NCI-H1417 treated with DMSO at 0.1 percent for 48 hours (cell line): ENCODE measurements at places on chromosomes 1 and 21.

DNA sequence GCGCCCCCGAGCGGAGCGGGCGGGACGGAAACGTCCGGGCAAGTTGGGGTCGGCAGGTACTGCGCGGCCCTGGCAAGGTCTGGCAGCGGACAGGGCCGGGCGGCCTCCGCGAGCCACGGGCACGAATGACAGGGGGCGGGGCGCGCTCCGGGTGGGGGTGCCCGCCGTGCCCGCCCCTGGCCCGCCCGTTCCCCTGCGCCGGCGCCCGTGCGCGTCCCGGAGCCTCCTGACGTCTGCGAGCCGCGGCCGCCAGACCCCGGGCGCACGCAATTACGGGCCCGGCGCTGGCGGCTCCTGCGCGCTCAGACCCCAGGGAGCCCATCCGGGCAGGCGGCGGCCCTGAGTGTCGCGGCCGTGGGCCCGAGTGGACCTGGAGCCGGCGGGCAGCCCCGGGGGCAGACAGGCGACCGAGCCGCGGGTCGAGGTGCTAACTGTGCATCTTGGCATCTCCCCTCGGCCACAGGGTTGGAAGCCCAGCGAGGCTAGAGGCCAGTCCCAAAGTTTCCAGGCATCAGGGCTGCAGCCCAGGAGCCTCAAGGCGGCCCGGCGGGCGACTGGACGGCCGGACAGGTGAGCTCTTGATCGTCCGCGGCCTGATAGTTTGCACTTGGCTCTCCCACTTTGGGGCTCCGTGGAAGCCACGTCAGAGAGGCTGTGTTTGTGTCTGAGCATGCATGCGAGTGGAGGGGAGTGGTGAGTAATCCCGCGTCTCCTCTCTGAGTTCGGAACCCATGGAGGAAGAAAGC, 918 bp downstream of the MIB2 start:
- DNase-seq = no peak

DNA sequence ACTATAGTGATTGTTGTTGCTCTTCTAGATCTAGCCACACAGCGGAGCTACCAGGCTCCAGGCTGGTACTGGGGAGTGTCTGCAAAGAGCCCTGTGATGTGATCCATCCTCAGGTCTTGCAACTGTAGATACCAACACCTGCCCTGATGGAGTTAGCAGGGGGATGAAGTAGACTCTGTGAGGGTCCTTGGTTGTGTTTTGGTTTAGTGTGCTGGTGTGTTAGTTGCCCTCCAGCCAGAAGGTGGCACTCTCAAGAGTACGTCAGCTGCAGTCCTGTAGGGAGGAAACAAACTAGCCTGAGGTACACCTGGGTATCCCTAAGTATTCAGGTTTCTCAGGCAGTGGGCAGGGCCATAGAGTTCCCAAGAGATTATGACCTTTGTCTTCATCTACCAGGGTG, 81.2 kb upstream of the TMPRSS2 start:
- no peak for DNase-seq

DNA sequence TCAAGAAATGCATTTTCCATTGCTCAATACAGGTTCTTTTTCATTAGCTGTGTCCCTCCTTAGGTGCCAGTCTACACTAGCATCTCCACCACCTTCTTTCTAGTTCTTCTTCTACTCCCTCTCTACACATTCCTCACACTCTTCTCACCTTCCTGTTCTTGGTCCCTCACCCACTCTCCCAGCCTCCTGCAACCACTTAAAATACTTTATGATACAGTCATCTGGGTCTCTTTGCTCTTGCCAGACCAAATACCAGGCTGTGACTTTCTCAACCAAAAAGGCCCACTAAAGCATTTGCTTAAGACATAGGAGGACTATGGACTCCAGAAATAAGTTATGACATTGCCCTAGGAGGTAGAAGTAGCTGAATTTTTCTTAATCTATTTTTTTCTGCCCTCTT, 35.1 kb downstream of the PIGM start:
- DNase-seq = no peak

GRCh38 chr1:176877557-176877956, 287.0 kb downstream of the ASTN1 start:
- no peak for DNase-seq

DNA sequence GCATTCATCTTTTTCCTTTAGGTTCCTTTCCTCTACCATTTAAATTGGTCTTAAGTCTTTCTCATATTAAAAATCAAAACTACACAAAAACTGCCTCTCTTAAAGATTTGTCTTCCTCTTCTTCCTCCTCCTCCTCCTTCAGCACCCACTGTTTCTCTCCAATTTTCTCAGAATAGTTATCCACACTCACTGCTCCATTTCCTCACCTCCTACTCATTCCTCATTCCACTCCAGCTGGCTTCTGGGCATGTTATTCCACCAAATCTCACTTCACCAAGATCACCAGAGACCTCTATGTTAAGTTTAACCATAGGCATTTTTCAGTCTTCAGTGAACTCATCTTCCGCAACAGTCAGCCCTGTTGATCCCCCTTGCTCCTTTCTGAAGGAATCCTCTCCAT, 173.7 kb downstream of the SLC35F3 start:
- DNase-seq = no peak

- no peak for DNase-seq
Measured at GRCh38 chr1:92134331-92134730, 54.2 kb downstream of the BTBD8 start.

DNA sequence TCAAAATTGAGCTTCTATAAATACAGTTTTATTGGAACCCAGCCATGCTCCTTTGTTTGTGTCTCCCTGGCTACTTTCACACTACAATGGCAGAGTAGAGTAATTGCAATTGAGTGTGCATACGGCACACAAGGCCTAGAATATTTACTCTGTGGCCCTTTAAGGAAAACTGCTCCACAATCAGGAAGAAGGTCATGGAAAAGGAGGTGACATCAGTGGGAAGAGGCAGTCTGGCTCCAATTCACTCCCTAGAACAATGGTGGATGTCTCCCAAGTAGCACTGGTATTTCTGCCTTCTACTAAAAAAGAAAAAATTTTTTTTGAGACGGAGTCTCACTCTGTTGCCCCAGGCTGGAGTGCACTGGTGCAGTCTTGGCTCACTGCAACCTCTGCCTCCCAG, 51.3 kb downstream of the KRTAP19-8 start:
- no peak for DNase-seq

- no peak for DNase-seq
Measured at GRCh38 chr1:8361198-8361849, 43.4 kb downstream of the SLC45A1 start.
